ENCODE measurements at places on chromosomes 16 and 17. TPM values are rescaled to one million over a fixed set of nuclear protein-coding genes. Genes with fewer than 3 reads are reported as not detected.

DNA sequence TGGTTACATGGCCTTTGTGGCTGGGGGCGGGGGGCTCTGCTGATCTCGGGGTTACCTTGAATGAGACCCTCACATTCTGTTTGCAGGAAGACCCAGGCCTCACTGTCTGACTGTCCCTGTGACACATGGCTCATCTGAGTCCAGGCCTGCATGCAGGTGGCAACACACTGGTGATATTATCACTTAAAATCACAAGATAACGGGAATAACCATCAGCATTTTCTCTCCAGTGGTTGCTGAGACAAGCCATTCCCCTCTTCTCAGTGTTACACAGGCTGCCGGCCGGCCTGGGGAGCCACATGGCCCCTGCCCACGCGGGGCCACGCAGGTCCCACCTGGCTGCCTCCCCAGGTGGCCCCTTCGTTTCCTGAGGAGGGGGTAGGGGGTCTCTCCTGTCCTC, 197.6 kb downstream of the ENGASE start:
- no peak for DNase-seq

C16orf46 gene
- 0.58 TPM for total RNA-seq

- DNase-seq, result no peak
These were observed 2.6 kb upstream of the KRTAP9-2 start for GRCh38 chr17:41223821-41224220.

DNA sequence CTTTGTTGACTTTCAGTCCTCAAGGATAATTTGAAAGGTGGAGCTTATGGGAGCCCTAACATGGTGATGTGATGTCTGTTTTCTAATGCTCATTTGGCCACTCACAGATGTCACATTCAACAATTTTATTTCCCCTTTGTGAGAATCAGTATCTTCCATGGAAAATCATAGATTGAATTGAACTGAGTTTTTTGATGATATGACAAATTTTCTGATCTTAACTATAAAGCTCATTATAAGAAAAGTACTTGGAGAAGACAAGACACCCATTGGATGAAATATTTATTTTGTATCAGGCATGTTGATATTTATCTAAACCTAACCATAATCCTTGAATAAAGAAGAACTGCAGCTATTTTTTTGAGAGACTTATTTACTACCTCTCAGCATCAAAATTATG, 824.6 kb upstream of the GOT2 start:
- DNase-seq, result no peak

DNA sequence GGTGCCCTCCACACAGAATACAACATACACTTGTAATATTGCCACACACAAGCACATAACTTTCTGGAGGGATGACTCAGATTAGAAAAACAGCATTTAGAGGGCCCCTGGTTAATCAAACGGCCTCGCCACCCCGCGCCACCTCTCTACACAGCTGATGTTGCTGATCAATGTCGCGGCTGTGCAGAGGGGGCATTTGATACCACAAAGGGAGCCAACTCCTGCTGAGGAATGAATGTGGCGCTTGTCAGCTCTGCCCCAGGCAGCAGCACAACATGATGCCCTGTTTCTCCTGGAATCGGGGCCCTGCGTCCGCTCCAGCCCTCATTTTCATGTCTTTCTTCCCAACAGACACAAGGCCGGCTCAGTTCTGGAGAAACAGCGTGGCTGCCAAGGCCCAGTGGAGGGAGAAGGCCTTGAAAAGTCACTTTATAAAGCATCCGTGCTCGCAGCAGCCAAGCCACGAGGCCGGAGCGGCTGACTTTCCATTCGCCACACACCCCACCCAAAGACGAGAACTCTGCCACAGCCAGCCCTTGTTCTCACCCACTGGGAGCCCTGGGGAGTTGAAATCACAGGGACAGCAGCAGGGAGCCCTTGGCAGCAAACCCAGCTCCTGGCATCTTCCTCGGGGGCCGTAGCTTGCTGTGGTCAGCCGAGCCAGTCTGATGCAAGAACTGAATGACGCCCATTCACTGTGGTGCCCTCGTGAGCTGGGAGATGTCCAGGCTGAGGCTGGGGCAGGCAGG, 65.6 kb downstream of the XYLT1 start:
- no peak for DNase-seq

Data from glomerular endothelial cell (primary cell).